D341Med (cell line): ENCODE measurements at places on chromosomes 3 and 15.

DNA sequence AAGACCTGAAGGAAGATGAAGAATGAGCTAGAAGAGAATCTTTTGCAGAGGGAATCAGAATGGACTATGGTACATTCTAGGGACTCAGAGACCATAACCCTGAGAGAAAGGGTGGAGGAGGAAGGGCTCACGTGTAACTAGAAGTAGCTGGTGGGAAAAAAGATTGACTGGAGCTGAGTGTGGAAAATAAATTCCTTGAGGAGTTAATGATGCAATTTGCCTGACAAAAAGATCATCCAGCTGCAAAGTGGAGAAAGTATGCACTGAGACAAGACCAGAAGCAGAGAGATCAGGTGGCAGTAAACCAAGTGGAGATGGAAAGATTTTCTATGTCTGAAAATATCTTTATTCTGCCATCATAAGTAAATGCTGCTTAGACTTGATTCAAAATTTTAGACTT is 52.9 kb upstream of the TBL1XR1 start:
- DNase-seq = no peak

DNA sequence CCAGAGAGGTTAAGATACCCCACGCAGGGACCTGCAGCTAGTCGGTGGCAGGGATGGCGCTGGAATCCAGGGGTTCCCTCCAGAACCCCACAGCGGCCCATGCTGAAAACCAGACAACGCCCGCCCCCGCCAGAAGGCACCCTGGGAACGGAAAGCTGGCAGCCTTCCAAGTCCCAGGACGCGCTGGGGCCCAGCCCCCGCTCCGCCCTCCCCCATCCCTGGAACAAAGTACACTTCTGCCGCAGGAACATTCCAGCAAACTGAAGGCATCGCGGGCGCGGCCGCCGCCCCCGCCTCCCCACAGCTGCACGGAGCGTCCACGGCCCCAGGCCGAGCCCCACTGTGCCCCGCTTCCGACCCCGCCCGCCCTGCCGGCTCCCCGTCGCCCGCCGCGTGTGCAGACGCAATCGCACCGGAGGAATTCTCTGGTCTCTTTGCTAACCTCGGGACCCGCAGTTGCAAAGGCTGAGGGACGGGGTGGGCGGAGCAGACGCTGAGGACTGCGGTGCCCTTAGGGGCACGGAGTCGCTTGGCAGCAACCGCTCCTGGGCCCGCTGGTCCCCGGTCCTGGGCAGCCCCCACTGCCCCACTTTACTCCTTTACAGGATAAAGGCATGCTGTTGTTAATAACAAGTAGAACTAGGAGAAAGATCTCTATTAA is 44.8 kb upstream of the RNU6-1 start:
- peak; percentile 62 for DNase-seq

- DNase-seq = no peak
Observed at GRCh38 chr3:162738784-162739183, 1242.2 kb downstream of the OTOL1 start.

DNA sequence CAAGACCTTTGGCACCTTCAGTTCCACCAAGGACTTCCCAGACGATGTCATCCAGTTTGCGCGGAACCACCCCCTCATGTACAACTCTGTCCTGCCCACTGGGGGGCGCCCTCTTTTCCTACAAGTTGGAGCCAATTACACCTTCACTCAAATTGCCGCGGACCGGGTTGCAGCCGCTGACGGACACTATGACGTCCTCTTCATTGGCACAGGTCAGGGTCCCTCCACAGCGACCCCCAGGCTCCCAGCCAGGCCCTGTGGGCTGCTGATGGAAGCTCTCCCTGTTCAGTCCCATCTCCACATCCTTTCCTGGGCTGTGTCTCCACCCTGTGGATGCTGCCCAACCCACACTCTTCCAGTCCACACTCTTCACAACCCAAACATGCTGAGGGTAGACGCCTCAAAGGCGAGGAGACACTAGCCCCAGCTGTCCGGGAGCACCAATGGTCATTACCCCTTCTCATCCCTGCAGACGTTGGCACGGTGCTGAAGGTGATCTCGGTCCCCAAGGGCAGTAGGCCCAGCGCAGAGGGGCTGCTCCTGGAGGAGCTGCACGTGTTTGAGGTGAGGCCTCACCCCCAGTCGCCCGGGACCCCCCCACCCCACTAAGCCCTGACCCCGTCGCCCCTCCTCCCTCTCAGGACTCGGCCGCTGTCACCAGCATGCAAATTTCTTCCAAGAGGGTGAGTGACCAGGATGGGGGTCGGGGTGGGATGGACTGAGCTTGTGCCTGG is 4.3 kb upstream of the LSMEM2 start:
- peak; percentile 81 for DNase-seq

- DNase-seq = no peak
Observed at GRCh38 chr15:52789601-52790168, 451 bp downstream of the ONECUT1 start.

DNA sequence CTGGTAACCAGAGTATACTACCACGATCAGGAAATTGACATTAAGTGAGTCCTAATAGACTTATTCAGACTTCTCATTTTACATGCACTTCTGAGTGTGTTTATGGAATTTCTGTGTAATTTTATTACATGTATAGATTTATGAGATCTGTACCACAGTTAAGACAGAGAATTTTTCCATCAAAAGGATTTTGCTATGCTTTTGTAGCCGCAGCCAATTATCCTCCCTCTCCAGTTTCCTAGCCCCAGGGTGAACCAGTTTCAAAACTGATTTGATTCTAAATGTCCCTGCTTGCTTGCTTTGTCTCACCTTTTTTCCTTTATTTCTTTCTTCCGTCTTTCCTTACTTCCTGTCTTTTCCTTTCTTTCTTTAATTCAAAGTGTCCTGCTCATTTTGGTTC is 661.2 kb upstream of the BCHE start:
- DNase-seq = no peak

GRCh38 chr3:49157289-49157688 is 8.8 kb downstream of the CCDC71 start:
- DNase-seq = no peak

DNA sequence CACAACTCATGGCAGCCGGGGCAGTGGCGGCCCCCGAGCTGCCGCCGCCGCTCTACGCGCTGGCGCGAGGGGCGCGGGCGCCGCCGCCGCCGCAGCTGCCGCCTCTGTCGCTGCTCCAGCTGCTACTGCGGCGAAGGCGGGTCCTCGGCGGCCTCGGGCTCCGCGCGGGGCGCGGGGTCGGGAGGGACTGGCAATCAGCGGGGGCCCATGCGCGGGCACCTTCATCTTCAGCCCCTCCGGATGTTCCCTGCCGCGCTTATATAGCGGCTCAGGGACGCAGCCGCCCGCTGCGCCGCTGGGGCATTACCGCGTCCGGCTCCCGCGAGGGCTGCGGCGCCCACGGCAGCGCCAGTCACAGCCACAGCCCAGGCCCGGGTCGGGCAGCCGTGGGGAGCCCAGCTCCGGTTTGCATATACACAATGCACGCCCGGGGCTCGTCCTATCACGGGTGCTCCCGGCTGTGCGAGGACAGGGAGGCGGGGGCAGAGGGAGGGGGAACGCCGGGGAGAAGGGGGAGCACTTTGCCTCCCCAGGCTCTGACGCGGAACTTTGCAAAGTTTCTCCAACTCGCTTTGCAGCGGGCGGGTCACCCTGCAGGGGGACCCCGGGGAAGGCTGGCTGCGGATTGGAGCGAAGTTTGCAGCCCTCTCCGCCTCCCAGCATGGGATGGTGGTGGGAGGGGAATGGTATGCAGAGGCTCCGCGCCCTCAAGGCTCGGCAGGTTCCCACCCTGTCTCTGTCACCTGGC is at the start of gene VGLL3:
Gene VGLL3 (minus strand): TSS at position 416 of the 748 bp plus-strand sequence. CDS start 406 bp downstream, at position 10.
- peak; percentile 79 for DNase-seq

- DNase-seq = no peak
Observed at GRCh38 chr15:63403254-63403945, 21.8 kb upstream of the CA12 start.

DNA sequence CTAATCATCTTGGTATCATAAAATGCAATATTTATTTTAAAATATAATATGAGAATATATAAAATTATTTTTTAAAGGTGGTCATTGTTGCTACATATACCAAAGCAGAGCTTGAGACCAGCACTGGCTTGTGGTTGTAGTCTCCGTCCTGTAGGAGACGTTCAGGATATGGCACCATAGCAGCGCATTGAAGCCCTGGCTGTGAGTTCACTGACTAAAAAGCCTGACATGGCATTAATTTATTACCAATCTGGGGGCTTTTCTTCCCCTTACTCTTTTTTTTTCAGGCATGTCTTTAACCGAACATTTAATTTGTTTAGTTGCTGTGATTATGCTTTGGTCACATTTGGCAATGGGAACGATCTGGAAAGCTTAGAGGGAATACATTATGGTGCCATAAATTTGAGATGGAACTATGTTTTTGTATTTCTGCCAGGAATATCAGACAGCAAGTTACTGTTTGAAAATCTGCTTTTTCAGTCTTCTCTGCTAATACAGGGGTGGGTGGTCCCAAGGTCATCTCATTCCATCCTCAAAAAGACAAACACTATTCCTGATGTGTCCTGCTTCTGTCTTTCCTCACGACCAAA is 108.5 kb downstream of the ZIC4 start:
- DNase-seq = no peak

GRCh38 chr3:113008117-113008516 is 17.3 kb downstream of the GTPBP8 start:
- DNase-seq = no peak

GRCh38 chr3:139537795-139538621 is 1.5 kb downstream of the RBP1 start:
- DNase-seq = no peak

- no peak for DNase-seq
Observed at GRCh38 chr15:60932051-60932915, 296.8 kb downstream of the RORA start.

- no peak for DNase-seq
Observed at GRCh38 chr3:190339130-190339529, 16.9 kb upstream of the CLDN1 start.

GRCh38 chr3:70095260-70095659 is 95.7 kb downstream of the SAMMSON start:
- no peak for DNase-seq

- DNase-seq = no peak
Observed at GRCh38 chr3:194069421-194070219, 66.3 kb upstream of the HES1 start.
